ENCODE measurements at places on chromosomes 11 and 22.
A peak's percentile ranks its signal among the peaks of the same experiment; 100 is the strongest.

DNA sequence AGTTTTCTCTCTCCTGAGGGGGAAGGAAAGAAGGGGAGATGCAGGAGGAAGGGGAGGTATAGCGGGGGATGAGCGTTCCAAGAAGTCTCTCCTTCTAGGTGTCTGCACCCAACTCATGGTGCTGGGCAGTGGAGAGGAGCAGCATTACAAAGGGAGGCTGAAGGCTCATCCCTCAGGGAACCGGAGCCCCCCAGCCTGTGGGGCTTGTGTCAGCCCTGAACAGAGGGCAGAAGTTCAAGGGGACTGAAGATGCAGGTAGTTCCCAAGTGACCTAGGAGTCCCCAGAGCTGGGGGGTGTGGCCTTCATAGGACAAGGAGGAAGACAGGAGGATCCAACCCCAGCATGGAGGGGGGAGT, 1.8 kb downstream of the C11orf68 start:
- DNase-seq: no peak

DNA sequence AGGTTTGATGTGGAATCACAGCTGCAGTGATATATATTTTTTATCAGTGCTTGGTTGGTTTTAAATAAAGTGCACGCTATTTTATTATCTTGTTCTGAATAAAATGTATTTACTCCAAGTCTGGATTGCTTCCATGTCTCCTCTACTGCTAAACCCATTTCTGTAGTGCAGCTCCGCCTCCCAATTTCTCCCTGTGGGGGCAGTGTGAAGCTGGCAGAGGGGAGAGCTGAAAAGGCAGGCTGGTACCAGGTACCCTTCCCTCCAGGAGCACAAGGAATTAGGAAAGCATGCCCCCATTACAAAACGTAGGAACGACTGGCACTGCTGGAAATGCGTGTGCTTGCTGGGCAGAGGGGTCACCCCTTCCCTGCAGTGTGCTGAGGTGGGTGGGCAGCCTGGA, 934 bp upstream of the TMEM132A start:
- DNase-seq: no peak

- peak; percentile 62 for DNase-seq
Observed at GRCh38 chr11:93541884-93542810, 1.0 kb downstream of the SMCO4 start.

- no peak for DNase-seq
Observed at GRCh38 chr22:45529971-45530575, 27.4 kb downstream of the FBLN1 start.

DNA sequence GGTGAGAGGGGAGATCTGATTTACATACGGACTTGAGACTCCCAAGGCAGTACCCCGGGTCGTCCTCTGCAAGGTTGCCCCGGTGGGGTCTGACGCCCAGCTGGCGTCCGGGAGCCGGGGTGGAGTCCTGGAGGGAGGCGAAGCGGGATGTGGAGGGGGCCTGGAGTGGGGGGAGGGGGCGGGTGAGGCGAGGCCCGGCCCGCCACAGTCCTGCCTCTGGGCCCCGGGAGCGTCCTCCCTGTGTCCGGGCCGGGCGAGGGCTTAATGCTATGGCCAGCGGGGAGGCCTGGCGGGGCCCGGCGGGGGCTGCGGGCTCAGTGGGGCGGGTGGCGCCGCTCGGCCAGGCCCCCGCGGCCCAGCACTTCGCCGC, 2.4 kb upstream of the MYBPC3 start:
- no peak for DNase-seq

- DNase-seq: no peak
Observed at GRCh38 chr22:41576877-41577276, 12.8 kb downstream of the PMM1 start.

GRCh38 chr22:46055181-46055875, 78.4 kb upstream of the WNT7B start:
- no peak for DNase-seq

DNA sequence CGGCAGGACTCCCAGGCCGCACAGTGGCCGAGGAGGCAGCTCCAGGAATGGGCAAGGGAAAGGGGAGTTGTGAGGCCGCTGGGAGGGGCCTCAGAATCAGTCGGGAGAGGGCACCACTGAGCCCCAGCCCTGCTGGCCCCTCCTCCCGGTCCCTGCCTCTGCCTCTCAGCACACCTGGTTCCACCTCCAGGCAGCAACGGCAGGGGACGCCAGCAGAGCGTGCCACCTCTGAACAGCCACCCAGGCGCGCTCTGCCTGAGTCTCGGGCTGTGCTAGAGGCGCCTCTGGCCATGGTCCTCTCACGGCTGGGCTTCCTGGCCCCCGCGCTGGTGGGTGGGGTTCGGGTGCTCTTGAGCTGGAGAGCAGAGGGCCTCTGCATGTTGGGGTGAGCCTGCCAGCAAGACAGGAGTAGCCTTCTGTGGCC, 33.0 kb downstream of the MOB2 start:
- peak; percentile 44 for DNase-seq

GRCh38 chr11:120021391-120021953, 116.4 kb downstream of the TRIM29 start:
- no peak for DNase-seq

DNA sequence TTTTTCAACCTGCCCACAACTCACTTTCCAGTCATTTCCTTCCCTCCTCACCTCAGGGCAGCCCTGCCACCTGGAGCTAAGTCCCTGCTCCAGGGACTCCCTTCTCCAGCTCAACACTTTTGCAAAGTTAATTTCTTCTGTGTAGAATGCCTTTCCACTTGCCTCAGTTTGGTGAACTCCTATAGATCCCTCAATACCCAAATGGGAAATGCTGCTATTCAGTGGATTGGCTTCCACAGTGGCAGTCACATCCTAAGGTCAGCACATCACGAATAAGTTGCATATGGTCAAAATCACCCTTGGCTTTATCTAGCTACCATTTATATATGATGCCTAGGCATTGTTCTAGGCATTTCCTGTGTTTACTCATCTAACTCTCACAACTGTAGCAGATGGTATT, 23.6 kb downstream of the GDPD5 start:
- no peak for DNase-seq

GRCh38 chr11:83008581-83008923, 63.1 kb downstream of the RAB30 start:
- DNase-seq: no peak

DNA sequence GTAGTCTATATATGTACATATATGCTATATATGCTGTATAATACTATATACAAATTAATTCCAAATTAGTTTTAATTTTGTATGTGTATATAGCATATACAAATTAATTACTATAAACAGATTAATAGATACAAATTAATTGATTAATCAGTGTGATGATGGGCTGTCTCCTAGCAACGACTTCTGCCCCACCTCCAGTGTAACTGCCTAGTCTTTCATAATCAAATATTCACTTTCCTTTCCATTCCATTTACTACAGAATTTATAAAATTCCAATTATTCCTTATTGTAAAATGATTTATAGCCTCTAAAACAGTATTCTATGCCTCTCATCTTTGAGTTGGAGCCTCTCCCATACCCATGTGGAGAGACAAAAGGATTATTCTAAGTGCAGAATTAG, 976 bp downstream of the HBD start:
- no peak for DNase-seq

- DNase-seq: no peak
Observed at GRCh38 chr22:28247136-28247535, 328.1 kb upstream of the PITPNB start.

DNA sequence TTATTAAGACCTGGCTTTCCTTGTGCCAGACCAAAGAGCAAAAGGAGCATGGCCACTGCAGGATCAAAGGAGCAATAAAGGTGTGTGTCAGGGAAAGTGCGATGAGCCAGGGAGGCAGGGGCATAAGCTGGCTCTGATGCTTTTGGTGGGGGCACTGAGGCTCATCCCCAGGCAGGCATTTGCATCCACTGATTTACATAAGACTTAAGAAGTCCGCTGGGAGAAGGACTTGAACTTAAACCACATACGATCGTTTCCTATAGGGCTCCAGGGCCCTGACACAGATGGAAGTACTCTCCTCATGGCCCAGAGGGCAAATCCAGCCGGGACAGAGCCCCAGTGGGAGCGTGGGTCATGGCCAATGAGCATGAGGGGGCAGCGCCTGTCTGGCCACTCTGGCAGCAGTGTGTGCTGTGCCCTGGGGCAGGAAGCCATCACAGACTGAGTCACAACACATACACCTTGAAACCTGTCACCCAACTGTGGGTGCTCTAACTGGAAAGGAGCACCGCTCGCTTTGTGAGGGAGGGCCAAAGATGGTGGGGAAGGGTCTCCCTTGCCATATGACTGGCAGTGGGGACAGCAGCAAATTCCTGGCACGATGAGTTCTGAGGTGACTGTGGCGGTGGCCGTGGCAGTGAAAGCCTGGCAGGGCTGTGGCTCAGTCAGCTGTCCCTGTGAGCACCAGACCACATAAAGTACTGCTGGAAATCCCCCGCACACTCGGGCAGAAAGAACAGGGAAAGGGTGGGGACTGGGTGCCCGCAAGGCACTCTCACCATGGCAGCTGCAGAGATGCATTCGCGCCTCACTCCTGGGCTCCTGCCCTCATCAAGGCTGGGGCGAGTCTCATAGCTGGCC, 79.4 kb upstream of the LMO1 start:
- no peak for DNase-seq

- DNase-seq: no peak
Observed at GRCh38 chr11:42249956-42250355, 790.5 kb upstream of the LRRC4C start.

DNA sequence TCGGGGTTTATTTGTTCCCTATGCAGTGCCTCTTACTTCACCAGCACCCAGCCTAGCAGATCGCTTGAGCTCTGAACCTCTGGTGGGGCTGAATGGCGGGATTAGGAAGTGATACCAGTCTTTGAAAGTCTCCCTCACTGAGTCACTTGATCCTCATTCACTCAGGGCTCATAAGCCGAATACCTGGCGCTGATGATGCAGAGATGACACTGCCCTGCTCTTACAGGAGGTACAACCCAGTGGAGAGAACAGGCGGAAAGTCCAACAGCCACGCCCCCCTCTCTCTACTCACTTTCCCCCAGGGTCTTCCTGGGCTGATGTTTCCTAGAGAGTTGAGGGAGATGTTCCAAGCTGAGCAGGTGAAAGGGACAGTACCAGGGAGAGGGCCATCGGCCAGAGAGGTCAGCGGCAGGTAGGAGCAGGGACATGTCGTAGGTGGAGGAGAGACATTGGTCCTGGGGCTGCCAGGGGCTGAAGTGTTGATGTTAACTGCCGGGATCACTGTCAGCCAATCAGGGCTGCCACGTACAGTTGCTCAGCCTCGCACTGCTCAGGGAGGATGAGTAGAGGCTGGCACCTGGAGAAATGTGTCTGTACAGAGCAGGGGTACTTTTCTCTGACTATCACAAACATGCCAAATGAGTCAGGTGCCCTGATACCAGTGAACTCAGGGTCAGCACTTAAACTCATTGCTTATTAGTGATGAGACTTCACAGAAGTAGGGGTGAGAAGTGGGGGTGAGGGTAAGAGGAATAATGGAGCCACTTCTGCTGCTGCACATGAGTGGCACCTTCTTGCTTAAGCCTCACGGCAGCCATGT, 9.9 kb upstream of the APOBEC3A start:
- no peak for DNase-seq

DNA sequence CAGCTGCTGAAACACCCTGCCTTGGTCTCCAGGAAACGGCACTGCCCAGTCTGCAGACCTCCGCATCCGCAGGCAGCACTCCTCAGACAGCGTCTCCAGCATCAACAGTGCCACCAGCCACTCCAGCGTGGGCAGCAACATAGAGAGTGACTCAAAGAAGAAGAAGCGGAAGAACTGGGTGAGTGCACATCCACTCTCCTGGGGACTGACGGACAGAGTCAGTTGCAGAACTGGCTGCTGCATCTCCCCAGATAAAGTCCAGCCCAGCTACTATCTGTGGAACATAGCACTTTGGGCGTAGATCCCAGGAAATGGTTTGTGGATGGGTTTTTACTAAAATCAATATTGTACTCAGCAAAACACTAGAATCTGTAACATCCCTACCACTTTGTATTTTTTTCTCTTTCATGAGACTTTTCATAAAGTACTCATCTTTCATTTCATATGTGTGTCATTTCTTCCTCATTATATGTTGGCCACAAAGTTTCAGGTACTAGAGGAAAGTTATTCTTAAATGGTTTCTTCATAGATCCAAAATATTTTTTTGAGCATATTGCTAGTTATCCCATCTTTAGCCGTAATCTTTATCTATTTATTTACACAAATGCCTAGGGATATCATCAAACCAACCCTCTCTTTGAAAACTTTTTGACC, 80.1 kb downstream of the DBX1 start:
- no peak for DNase-seq

DNA sequence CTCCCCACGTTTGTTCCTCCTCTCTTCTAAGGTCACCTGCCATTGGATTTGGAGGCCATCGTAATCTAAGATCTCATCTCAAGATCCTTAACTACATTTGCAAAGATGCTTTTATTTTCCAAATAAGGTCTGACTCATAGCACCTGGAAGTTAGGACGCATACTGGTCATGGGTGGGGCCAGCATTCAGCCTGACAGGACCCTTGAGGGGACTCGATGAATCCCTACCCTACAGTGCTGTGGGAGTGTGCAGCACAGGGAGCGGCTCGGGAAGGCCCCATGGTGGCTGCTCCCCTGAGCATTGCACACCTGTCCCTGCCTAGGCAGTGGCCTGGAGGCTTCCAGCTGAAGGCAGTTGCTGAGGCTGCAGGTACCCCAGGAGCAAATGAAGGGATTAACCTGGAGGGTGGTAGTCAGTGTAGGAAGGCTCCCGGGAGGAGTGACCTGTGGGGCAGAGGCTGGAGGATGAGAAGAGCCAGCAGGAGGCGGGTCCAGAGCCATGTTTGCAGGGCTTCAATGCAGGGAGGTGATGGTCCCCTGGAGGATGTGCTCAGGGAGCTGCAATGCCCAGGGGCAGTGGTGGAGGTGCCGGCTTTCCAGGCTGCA, 362.2 kb downstream of the CTTN start:
- no peak for DNase-seq

GRCh38 chr11:32072872-32073643, 17.8 kb upstream of the RCN1 start:
- no peak for DNase-seq

DNA sequence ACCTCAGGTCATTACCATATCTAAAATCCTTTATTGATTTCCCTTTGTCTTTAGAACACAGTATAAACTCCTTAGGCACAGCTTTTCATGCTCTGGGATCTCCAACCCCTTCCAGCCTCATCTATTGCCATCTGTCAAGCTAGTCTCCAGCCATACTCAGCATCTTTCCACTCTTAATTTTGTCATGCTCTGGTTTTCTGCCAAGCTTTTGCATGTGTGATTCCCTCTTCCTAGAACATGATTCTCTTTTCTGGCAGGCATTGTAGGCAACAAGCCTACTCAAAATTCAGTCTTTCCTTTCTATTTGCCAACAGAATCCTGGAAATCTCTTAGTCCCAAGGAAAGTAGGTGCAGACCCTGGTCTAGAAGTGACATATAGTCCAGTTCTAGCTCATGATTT, 35.5 kb upstream of the SLC6A5 start:
- DNase-seq: no peak

Data from T-helper 1 cell (primary cell).